ENCODE measurements at places on chromosomes 5 and 9. TPM values are rescaled to one million over a fixed set of nuclear protein-coding genes. Genes with fewer than 3 reads are reported as not detected.

The ENTPD2 gene
- total RNA-seq = not detected

The SPATA31D4 gene
- total RNA-seq = not detected

The SLCO4C1 gene
- total RNA-seq = 0.11 TPM

The DNAJC21 gene
- 50.4 TPM for total RNA-seq

The TRPM3 gene
- total RNA-seq = not detected

The PCDHGB2 gene
- total RNA-seq = 0.19 TPM

GRCh38 chr5:114185274-114185673, 176.6 kb upstream of the KCNN2 start:
- no peak for DNase-seq

DNA sequence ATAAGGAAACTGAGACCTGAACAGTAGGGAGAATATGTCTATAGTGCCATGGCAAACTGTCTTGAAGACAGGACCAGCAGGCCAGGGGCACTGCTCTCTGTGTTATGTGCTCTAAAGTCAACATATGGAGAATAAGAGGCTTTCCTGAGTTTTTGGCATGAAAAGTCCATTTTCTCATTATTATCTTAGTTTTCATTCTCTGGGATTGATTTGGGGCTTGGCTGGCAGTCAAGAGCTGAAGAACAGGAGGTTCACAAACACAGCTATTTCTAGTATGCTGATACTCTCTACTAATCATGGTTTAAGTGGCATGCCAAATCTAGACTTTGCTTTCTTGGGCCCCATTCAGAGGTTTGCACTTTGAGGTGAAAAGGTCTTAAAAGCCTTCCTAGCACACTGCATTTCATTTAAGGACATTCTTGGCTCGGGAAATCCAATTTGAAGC, 404.4 kb downstream of the ZNF608 start:
- no peak for DNase-seq

DNA sequence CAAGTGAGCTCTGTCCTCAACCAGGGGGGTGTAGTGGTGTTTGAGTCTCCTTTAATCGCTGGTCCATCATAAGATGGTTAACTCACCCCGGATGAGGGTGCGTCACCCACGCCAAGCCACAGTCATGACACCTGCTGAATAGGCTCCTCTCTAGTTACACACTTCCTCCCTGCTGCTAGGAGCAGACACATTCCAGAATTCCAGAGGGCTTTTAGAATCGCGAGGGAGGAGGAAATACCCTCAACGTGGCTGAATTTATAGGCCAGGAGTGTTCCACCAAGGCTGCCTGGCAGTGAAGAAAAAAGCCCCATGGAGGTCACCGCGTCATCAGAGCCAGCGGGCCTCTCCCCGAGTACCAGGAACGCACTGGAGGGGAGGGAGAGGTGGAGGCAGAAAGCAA, 5.1 kb downstream of the GLRX start:
- no peak for DNase-seq

- DNase-seq = no peak
Measured at GRCh38 chr5:149635394-149635793, 54.1 kb downstream of the ARHGEF37 start.

GRCh38 chr5:54832858-54833257, 152.5 kb downstream of the ESM1 start:
- no peak for DNase-seq

DNA sequence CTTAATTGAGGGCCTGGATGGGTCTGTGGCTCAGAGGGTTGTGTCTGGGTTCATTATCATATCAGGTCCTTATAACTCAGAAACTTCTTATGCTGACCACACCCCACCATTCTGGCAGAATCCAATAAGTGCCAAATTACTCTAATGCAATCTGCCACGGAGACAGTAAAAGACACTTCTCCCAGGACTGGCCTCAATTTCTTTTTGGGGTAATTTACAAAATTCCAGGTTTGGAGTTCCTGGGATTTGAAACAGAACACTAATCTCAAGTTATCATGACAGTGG, 187.8 kb downstream of the GNAQ start:
- no peak for DNase-seq

DNA sequence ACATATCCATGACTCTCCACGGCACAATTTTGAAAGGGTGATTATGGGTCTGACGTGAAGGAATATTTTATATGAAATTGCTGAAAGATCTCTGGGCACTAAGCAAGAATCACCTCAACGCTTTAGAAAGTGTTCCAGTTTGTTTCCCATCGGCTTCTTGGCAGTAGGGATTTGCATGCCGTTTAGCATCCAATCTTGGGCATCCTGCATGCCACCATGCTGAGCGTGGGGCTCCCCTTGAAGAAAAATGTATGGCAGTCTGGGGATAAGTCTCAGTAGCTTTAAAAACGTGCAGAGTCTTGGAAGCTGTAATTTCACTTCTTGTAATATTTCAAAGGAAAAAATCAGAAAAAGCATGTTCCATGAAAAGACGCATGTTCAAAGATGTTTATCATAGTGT, 151.7 kb downstream of the DMRT2 start:
- no peak for DNase-seq

DNA sequence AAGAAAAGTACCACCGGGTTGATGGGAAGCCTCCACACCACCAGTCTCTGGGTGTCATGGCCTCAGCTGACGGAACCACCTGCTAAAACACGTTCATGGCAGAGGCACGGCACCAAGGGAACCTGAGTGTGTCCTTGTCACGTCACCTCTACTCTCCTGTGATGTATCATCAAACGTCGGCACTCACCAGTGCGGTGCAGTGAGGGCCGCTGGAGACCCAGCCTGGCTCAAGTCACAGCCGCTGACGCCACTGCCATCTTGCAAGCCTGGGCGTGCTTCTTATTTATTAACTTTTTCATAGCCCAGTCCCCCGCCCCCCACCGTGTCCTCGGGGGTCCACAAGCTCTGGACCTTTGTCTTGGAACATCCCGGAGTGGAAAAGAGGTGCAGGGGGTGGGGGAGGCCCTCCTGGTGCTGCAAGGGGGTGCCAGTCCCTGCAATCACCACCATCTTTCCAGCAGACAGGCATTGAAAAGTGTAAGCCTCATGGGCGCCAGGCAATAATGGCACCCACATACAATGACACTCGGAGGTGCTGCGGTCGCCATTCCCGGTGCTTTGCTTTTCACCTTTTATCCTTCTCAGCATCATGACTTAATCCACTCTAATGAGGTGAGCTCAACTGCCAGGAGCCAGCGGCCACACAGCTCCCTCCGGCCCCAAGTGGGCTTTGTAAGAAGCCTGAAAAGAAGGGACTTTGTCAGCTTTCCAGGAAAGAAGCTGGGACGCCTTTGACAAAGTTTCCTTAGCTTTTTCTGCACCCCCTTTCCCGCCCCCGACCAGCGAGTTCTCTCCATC, 202.3 kb upstream of the IRX1 start:
- DNase-seq = no peak

GRCh38 chr5:132907161-132907560, 33.7 kb downstream of the LEAP2 start:
- DNase-seq = no peak

DNA sequence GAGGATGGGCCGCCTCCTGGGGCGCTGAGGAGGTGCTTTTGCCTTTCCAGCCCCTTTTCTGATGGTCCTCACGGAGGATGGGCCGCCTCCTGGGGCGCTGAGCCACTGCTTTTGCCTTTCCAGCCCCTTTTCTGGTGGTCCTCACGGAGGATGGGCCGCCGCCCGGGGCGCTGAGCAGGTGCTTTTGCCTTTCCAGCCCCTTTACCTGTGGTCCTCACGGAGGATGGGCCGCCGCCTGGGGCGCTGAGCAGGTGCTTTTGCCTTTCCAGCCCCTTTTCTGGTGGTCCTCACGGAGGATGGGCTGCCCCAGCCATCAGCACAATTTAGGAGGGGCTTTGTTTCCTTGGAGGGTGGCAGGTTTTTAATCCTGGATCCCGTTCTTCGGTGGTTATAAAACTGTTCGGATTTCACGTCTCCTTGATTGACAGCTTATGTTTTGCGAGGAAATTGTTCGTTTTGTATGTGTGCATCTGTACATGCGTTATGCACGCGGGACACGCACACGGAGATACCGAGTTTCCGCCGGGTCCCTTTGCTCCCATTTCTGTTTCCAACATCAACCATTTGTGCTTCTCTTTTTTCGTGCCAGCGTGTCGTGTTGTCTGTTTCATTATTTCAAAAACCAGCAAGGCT, 34.7 kb upstream of the SLC9A3 start:
- DNase-seq = no peak

Measured in CD4-positive, alpha-beta T cell (primary cell).